ENCODE measurements at places on chromosomes 4 and X.

DNA sequence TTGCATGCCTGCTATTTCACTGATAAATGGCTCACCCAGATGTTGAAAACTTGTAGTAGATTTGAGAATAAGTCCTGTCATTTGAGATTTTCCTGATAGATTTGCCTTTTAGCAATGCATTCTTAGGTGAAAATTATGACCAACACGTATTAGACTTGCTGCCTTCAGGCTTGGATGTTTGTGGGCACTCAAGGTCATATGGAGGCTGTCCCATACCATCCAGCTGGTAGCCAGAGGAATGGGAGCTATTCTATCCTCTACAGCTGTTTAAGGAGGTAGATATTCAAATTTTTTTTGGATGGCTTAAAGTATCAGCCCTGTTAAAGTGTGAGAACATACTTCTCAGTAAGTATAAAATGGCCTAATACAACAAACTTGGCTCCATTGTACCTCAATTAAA lies 34.7 kb downstream of the RTL3 start:
- no peak for DNase-seq

DNA sequence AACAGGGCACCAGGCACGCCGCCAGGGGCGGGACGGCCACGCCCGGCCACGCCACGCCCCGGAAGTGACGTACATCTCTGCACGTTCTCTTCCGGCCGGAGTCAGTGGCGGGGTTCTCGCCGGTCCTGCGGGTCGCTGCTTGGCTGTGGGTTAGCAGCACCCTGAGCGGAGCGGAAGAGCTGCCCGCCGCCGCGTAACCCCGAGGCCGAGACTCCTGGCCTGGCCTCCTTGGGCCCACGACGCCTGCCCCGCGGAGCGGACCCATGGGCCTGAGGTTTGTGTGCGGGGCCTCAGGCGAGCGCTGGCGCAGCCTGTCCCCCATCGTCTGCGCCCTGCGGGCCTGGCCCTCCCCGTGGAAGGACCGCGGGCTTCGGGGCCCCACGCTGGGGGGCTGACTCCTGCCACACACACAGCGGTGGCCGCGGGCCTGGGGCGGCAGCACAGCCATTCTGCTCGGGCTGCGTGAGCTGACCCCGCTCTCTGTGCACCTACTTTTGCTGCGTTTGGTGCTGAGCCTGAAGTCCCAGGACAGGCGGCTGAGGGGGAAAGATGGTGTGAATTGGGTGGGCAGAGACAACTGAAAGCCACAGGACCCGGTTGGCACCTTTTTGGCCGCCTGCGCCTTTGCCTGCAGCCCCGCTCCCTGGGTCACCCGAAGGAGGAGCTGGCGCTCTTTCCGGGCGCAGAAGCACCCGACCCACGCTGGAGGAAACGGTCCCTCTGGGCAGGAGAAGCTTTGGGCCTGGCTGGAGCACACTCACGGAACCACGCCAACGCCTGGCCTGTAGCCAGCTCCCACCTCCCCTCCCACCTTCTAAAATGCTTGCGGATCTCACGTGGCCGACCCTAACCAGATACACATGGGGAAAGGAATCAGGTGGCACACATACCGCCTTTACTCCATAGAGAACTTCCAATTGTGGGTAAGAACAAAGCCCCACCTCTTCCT lies 28.1 kb downstream of the NOP14 start:
- peak; percentile 99 for DNase-seq

GRCh38 chrX:11349661-11350337 lies 56.6 kb downstream of the AMELX start:
- no peak for DNase-seq

- no peak for DNase-seq
Observed at GRCh38 chr4:26570596-26570995, 13.3 kb upstream of the TBC1D19 start.

DNA sequence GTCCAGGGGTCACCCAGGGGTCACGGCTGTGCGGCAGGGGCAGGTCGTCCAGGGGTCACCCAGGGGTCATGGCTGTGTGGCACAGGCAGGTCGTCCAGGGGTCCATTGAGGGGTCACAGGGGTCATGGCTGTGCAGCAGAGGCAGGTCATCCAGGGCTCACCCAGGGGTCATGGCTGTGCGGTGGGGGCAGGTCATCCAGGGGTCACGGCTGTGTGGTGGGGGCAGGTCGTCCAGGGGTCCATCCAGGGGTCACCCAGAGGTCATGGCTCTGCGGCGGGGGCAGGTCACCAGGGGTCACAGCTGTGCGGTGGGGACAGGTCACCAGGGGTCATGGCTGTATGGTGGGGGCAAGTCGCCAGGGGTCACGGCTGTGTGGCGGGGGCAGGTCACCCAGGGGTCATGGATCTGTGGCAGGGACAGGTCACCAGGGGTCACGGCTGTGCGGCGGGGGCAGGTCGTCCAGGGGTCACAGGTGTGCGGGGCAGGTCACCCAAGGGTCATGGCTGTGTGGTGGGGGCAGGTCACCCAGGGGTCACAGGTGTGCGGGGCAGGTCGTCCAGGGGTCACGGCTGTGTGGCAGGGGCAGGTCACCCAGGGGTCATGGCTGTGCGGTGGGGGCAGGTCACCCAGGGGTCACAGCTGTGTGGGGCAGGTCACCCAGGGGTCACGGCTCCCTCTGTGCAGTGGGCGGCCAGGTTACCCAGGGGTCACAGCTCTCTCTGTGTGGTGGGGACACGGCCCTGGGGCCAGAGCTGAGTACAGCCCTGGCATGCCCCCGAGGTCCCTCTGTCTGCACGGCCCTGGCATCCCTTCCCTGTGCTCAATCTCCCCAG lies 16.0 kb downstream of the ATP5ME start:
- no peak for DNase-seq

DNA sequence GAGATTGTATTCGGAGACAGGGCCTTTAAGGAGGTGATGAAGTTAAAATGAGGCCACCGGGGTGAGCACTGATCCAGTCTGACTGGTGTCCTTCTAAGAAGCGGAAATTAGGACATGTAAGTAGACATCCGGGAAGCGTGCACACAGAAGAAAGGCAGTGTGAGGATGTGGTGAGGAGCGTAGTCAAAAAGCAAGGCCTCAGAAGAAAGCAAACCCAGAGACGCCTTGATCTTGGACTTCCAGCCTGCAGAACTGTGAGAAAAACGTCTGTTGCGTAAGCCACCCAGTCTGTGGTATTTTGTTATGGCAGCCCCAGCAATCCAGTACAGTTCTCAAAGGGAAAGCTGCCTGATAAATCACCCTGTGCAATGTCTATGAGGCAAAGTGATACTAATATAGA lies 153.5 kb downstream of the KCNIP4 start:
- no peak for DNase-seq

GRCh38 chr4:74320559-74321118 lies 12.4 kb downstream of the EPGN start:
- DNase-seq = peak; percentile 9

DNA sequence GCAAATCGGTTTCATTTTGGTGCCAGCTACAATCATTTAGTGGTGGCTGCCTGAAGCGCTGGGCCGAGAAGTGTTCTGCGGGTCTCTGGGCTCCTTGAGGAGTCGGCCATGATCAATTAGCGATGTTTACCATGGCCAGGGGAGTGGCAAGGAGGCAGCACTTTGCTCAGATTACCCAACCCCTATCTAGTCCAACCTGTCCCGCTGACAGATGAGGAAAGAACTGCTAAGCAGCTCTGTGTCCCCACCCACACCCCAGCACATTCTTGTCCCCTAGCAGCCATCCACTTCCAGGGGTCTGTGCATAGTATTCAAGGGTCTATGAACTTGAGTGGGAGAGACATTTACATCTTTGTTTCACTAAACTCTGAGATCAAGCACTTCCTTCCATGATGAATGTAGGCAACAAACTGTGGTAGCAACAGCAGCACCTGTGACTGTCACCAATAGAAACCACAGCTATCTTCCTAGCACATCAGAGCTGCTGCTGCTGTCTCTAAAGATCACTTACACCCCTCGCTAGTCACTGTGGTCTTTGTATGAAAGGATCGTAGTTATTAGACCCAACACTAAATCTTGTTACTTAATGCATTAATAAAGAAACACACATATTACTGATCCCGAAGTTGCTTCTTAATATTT lies 331.6 kb downstream of the BCOR start:
- no peak for DNase-seq

DNA sequence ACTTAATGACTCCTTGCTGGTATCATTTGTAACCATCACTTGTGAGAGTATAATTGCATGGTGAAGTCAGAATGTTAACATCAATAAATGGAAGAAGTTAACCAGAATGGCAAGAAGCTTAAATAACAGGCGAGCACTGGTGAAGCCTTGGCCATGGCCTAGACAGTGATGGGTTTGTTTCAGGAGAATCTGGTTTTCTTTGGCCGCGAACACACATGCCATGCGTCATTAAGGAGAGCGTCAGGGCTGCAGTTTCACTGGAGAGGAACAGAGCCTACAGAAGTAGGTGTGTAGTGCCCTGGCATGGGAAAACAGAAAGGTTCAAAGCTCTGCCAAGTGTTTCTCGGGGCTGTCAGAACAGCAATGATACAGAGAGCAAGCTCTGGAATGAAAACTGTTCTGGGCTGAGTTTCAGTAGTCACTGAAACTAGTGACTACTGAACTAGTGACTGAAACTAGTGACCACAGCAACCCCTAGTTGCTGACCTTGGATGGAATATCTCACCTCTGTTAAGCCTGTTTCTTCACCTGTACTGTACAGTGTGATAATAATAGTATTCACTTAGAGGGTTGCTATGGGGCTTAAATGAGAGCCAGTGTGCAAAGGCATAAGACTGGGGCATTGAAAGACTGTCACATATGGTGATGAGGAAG lies 93.8 kb downstream of the C4orf51 start:
- DNase-seq = no peak

- DNase-seq = no peak
Observed at GRCh38 chr4:25096981-25097443, 63.2 kb downstream of the SEPSECS start.

GRCh38 chr4:184251670-184251980 lies 34.0 kb upstream of the ENPP6 start:
- peak; percentile 19 for DNase-seq

GRCh38 chrX:134181275-134181660 lies 55.7 kb upstream of the CCDC160 start:
- no peak for DNase-seq

GRCh38 chr4:18297684-18298083 lies 276.1 kb upstream of the LCORL start:
- no peak for DNase-seq

DNA sequence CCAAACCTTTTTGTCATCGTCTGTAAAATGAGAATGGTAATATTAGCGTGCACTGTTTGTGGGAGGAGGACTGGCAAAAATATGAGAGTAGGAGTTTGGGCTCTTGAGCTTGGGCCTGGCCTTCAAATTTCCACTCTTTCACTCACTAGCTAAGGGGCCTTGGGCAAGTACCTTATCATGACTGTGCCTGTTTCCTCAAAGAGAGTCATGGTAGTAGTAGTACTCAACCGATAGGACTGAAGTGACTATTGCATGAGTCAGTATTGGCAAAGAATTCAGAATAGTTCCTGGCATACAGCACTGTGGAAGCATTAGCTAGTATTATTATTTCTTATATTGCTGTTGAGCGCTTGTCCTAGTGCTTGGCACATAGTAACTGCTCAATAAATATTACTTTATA lies 16.0 kb upstream of the RBM3 start:
- DNase-seq = no peak

DNA sequence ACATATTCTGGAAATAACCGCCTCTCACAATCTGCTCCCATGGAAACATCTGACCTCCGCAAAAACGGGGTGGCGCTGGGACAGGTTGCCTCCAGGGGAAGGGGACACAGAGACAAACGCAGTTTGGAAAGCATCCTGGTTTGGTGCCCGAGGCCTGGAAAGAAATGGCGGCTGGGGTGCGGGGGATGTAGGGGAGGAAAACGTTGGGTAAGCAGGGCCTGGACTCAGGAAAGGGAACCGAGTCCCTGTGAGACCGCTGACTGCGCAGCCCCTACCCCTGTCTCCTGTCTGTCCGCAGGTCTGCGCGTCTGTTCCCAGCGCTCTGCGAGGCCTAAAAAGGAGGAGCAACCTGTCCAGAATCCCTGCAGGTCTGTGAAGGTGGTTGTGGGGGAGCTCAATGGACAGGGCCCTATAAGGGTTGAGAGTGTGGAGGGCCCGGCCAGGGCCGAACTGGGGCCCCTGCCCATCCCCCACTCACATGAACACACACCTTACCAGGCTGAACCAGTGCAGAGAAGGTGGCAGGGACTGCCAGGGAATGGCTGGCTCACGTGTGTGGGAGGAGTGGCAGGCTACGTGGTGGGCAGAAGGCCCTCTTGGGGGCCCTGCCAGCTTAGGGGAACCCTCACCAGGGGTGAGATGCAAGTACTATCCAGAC lies 672 bp downstream of the TCEAL3 start:
- peak; percentile 2 for DNase-seq

DNA sequence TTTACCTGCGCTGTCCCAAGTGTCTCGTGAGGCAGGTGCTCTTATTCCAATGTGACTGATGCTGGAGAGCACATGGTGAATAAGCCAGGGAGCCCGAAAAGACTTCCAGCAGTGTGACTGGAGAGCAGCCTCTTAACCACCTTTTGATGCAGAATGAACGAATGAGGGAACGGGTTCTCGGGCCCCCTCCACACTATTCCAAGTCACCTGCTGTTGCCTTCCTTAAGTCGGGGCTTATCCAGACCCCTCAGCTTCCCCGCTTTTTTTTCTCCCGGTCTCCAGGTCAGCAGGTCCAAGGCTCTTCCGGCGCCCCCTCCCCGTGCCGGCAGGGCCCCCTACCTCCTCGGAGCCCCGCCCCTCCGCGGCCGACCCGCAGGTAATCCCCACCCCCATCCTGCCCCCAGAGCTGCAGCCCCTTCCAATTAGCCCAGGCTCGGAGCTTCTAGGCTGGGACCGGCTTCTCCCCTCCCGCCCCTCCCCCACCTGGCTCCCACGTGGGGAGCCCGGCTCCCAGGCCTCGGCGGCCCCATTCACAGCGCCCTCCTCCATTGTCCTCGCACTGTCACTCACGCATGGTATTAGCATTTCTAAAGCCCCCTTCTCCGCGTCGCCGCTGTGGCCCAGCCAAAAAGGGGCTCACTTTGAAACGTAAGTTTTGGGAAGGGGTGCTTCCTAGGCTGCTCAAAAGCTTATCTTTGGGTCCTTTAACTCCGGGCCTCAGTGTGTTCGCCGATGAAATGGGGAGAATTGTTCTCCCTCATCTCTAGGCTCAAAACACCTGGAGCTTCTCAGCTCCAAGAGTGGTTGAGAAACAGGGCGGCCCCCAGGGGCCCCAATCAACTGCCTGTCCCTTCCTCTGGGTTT lies 56.2 kb upstream of the PJA1 start:
- DNase-seq = no peak

DNA sequence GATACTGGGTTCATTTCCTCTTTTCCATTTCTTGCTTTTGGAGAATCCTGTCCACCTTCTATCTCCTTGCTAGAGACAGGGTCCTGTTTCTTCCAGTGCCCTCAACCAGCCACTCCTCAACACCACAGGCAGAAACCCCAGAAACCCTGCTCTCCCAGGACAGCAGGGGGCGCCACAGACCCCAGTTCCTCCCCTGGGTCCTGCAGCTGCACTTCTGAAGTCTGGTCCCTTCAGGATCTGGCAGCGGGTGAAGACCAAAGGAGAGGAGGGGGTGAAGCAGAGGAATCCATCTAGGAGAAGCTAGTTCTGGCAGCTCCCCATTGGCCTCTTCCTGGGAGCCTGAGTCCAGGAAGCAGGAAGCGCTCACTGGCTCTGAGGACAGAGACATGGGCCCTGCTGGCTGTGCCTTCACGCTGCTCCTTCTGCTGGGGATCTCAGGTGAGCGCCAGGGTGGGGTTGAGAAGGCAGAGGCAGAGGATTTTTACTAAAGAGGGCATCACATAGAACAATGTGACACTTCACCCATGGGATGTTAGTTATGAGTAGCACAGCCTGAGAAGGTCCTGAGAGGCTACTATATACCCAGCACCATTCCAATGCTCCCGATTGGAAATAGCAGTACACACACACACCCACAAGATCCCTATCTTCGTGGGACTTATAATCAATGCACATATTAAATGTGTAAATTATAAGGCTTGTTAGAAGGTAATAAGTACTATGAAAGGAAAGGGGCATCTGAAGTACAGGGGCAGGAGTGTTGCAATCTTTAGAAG lies at the start of gene PRSS48:
PRSS48 (plus strand) TSS at position 375 of the 776 bp plus-strand sequence; CDS start at position 387, 12 bp downstream.
- peak; percentile 42 for DNase-seq

Measured in stimulated activated CD4-positive, alpha-beta T cell treated with anti-CD3 and anti-CD28 coated beads, Interleukin-2, amount 100 ng/mL, for 24 hours (primary cell).